ENCODE measurements at places on chromosomes 7 and 10.

DNA sequence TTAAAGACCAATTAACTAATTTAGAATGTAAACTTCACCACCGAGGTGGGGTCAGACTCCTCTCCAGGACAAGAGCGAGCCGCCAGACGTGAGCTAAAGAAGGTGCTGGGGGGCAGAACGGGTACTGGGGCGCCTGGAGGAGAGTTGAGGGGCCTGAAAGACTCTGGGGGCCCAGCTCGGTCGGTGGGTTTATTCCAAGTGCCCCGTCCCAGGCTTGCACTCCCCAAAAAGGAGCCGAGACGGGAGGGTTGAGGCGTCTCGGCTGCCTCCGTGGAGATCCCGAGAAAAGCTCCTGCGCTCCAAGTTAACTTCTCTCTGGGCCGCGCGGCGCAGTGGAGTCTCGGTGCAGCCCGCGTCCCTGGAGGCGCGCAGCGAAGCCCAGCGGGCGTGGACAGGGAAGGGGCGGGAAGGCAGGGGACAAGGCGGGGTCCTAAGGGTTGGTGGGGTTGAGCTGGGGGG lies 553.3 kb downstream of the TFEC start:
- DNase-seq = no peak

DNA sequence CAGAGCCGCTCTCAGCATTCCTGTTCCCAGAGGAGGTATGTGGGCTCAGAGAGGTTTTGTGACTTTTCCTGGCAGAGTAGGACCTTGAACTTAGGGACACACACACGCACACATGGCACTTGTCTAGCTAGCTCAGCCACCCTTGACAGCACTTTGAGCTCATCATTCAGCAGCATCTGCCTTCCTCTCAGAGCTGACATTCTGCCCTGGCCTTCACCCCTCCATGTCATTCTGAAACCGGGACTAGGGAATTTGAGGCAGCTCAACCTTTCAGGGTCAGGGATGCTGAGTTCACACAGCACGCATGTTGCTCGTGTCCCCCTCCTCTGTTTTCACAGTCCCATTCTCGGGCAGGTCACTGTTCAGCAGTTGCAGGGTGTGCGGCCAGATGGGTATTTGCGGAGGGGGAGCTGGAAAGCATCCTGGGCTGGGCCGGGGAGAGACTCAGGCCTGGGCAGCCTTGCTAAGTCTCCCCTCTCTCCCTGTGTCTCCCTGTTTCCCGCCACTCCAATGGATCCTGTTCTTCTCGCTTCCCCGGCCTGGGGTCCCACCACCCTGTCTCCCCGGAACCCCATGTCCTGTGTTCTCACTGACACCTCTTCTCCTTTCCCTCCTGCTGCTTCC lies 78.0 kb downstream of the COL13A1 start:
- no peak for DNase-seq

GRCh38 chr7:50725774-50726173 lies 56.9 kb downstream of the GRB10 start:
- no peak for DNase-seq

DNA sequence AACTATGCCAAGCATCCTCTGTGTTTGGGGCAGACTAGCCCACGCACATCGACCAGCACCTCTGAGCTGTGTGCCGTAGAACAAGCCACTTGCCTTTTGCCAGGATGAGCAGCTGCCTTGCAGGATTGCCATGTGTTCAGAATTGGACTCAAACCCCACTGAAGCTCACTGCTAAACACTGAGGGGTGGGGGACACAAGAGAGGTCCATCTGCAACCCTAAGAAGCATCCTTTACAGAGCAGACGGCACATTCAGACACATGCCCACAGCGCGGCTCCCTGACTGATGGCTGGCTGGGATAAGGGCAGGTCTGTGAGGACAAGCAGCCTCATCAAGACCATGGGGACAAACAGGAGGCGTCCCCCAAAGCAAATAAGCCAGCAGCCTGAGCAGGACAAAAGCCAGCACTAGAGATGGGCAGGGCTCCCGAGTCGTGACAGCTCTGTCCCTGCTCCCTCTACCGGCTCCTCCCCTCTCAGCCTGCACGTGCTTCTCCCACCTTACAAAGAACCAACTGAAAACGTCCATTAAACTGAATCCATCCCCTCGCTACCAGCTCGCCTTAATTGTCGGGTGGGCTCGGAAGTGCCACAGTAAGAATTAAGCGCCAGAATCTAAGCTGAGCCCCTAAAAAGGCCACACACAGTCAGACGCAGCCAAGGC lies 114.2 kb downstream of the PRKAG2 start:
- DNase-seq = no peak
